Stimulated activated CD4-positive, alpha-beta T cell treated with anti-CD3 and anti-CD28 coated beads, TNF-alpha, amount 100 ng/mL, for 4 hours (primary cell): ENCODE measurements at places on chromosomes 7 and 10.

GRCh38 chr7:149444287-149444686 is 16.6 kb downstream of the ZNF777 start:
- no peak for DNase-seq

DNA sequence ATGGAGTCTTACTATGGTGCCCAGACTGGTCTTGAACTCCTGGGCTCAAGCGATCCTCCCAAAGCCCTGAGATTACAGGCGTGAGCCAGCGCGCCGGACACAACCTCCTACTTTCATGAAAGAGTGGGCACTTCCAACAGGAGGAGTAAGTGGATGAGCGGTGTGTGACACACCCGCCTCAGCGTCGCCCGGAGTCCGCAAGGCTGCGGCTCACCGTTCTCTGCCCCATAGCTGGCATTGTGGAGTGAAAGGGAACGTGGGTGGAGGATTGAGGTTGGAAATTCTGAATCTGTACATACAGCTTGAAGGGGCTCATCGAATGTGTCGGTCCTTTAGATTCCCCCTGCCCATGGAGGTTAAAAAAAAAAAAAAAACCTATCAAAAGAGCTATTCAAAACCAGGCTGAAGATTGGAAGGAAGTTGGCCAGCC is 524 bp upstream of the PRXL2A start:
- peak; percentile 35 for DNase-seq

- no peak for DNase-seq
Observed at GRCh38 chr7:12552876-12553275, 17.6 kb upstream of the SCIN start.

GRCh38 chr10:725786-726185 is 36.3 kb upstream of the DIP2C start:
- no peak for DNase-seq

DNA sequence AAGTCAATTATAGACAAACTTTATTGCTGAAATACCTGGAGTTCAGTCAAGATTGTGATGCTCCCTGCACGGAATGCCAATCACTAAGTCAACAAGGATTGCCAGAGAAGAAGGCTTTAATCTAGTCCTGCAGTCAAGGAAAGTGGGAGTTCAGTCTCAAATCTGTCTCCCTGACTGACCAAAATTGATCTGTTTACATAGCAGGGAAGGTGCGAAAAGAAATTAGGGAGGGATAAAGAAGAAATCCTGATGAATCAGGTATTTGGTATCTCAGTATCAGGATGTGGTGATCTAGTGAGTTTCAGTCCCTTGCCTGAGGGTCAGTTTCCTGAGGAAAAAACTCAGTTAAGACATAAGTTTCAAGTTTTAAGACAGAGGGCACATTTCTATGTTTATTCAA is 2.1 kb upstream of the AKR1D1 start:
- DNase-seq: no peak

DNA sequence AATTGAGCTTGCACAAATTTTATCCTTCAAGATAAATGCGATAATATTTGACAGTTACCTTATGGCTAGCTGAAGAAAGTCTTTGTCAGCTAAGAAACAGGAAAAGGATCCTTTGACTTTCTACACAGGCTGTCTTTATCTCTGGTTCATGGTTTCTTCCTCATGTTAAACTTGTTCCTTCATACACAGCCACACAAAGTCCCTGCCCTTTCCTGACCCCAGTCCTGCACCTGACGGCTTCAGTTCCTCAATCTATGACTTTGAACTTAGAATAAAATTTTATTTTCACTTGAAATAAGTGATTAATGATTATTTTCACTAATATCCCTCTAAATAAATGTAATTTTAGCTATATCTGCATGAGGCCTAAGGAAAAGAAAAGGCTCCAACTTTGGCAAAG is 77.8 kb upstream of the PRSS1 start:
- no peak for DNase-seq

- no peak for DNase-seq
Observed at GRCh38 chr10:43315535-43316207, 48.8 kb upstream of the RASGEF1A start.

- DNase-seq: no peak
Observed at GRCh38 chr7:48011951-48012350, 17.0 kb downstream of the SUN3 start.

- no peak for DNase-seq
Observed at GRCh38 chr10:72525277-72525676, 100.6 kb downstream of the MICU1 start.

DNA sequence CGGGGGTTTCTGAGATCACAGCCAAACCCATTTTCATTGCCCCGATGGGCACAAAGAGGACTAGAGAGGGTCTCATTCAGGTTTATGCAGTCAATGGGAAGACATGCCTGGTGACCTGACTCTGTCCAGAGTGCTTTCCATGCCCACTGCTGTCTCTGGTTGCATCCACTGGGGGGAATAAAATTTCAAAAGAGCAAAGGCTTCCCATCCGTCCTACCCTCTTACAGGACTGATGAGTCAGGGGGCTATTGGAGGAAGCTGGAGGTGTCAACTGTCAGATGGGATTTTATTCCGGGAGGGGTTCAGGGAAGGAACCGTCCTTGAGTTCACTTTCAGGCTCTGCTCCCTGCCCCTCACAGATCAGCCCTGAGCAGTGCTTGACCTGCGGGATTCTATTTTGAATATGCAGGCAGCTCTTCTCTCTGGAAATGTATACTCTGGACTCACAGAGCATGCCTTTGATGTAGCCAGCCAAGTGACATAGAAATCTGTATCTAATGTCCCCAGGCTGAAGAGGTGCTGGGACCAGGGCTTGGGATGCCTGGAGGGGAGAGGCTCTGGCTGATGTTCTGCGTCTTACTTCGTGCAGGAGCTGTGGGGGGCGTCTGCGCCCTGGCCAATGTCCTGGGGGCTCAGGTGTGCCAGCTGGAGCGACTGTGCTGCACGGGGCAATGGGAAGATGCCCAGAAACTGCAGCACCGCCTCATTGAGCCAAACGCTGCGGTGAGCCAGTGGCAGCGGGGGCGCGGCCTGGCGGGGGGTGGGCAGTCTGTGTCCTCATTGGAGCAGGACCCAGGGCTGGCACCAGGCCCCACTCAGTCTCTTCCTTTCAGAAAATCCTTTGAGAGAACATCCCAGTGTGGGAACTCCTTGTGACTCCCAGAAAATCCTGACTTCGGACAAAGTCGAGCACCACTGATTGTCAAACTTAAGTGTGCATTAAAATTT is 12.0 kb downstream of the C10orf62 start:
- DNase-seq: no peak

DNA sequence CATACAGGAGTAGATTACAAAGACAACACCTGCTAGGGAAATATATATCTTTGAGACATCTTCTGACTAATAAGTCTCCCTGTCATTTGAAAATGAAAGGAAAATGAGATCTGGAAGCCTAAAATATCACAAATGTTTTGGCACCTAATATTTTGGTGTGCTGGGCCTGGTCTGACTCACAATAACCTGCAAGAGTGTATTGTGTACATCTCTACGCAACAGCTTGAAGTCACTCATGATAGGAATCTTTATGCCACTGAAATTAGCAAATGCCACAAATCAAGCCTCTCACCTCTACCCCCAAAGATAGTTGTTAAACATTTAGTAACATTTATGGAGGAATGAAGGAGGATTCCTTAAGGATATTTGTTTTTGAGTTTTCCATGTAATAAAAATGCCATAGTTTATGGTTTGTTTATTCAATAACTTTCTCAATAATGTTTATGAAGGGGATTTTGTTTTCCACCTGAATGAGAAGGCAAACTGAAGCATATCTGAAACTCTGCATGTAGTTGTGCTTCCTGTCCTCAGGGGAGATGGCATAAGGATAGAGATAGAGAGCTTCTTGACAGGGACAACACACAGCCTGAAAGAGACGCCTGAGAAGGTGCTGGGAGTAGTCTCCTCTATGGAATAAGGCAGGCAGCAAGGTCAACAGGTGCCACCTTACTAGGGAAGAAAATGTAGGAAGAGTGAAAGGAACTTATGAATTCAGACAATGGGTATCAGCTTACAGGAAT is 197.4 kb downstream of the AHR start:
- DNase-seq: no peak

- no peak for DNase-seq
Observed at GRCh38 chr10:116990276-116990800, 14.6 kb downstream of the SHTN1 start.

DNA sequence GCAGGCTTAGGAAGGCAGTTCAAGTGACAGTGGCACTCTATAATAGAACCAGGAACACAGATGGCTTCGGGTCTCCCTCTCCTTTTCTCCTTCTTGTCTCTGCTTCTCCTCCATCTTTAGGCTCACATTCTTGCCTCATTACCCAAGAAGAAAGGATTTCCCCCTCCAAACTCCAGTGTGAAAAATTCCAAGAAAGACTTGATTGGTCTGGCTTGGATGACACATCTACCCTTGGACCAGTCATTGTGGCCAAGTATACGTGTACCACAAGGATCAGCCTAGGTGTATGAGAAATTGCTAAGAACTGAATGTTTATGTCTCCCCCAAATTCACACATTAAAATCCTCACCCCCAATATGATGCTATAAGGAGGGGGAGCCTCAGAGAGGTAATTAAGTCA is 53.9 kb downstream of the PRTFDC1 start:
- DNase-seq: no peak

GRCh38 chr7:106019470-106019820 is 56.4 kb downstream of the CDHR3 start:
- DNase-seq: no peak

GRCh38 chr10:112490545-112490944 is 43.5 kb downstream of the VTI1A start:
- no peak for DNase-seq

- DNase-seq: no peak
Observed at GRCh38 chr7:16554518-16555236, 28.1 kb downstream of the LRRC72 start.

DNA sequence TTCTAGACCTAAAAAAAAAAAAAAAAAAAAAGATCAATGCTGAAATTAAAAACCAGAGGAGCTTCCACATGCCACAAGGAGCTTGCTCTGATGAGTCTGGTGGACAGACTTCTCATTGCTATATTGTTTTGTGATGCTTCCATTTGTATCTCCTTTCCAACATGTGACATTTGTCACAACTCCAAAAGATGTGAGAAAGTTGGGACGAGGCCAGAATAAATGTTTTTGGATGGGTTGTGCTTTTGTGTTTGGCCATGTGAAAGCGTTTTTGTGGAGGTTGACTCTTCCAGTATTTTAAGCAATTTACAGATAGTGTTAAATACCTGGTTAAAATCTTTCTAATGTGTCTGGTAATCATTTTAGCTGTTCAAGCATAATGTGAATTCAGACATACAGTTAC is 280.1 kb downstream of the SKAP2 start:
- no peak for DNase-seq

DNA sequence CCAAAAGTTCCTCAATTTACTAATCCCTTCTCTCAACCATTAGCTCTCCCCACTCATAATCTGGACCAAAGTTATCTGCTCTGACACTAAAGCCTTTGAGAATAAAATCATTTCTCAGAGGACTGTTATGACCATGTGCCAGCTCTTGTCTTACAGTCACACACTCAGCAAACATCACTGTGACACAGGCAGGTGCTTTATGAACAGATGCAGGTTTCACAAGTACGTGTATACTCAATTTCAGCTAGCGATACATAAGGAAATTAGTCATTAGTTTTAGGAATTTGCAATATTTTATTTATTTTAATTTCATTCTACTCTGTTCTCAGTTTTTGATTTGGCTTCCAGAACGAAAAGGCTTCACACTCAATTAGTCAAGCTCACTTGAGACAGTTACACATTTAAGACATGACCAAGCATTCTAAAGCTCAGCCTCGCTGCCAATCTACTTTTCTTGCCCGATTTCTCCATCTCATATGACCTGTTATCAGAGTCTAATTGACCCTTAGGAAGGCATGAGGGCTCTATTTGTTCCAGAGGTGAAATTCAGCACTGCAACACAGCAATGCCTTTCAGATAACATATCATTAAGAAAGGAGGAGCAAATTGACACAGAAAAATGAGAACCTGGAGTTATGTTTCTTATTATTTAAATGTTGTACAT is 76.8 kb downstream of the TFEC start:
- DNase-seq: no peak

- DNase-seq: no peak
Observed at GRCh38 chr7:10708447-10708846, 265.2 kb upstream of the PHF14 start.

DNA sequence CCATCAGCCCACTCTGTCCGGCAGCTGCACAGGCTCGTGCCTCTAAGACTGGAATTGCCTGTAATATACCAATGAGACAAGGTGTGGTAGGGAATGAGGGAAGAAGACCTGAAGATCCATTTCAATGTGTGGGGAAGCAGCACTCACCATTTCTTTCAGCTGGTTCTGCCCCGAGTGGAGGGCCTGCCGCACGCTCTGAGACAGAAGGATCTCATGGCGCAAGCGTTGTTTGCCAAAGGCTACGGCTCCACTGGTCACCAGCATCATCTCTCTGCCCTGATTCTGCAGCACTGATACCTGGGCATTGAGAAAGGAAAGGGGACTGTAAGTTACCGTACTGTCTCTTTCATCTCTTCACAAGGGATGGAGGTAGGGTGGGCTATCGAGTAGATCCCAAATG is 19.4 kb downstream of the ALDH18A1 start:
- DNase-seq: no peak

GRCh38 chr10:131921184-131921583 is 20.4 kb downstream of the PPP2R2D start:
- no peak for DNase-seq

DNA sequence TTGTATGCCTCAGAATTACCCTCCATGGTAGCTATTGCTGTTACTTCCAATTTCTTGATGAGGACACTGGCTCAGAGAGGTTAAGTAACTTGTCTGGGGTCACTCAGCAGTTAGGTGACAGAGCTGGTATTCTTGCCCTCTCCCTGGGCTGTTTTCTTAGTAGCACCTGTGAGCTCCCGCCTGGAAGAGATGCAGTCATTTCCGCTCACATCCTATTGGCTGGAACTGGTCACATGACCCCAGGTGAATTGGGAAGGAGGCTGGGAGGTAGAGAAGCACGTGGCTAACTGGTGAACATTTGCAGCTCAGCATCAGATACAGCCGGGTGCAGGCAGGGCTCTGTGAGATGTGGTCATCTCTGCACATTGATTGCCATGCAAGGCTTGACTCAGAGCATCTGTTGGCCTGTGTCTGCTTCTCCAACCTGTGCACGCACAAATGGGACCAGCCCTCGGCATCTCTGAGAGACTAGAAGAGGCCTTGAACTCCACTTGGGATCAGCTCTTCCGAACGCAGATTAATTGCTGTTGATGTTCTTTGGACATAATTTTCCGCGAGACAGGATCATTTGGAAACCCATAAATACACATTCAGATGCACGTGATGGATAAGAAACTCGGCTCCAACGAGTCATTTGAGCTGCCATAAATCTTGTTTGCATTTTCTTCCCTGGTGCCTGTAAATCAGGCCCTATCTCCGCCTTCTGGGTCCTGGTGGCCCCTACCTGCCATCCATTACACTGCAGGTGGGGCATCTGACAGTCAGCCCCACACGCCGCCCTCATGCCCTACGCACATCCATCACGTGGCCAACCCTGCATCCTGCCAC is 42.8 kb downstream of the MYL10 start:
- no peak for DNase-seq
